A172 (cell line): ENCODE measurements at places on chromosomes 12 and 14. TPM values are rescaled to one million over a fixed set of nuclear protein-coding genes. Genes with fewer than 3 reads are reported as not detected.

KCNC2 gene
- total RNA-seq: not detected in 2 replicates

- no peak for DNase-seq
Observed at GRCh38 chr12:89815225-89815624, 106.6 kb upstream of the ATP2B1 start.

DNA sequence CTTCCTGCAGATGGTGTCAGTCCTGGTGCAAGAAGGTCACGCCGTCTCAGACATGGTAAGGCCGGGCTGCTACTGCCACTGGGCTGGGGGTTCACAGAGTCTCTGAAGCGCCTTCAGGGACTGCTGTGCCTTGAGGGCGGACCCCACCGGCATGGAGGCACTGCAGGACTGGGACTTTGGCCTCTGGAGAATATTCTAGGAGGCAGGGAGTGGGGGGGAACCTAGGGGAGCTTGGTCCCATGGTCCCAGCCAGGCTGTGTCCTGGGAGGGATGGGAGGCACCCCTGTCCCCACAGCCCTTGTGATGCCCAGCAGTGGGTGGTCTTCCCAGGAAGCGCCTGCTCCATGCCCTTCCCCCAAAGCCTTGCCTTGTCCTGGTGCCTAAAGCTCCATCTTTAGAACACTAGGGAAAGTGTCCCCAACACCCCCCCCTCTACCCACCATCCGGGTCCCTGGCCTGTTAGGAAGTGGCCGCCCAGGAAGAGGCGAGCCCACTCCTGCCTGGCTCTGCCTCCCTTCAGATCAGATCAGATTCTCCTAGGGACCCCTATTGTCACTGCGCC lies 1.5 kb downstream of the AMN start:
- no peak for DNase-seq

DNA sequence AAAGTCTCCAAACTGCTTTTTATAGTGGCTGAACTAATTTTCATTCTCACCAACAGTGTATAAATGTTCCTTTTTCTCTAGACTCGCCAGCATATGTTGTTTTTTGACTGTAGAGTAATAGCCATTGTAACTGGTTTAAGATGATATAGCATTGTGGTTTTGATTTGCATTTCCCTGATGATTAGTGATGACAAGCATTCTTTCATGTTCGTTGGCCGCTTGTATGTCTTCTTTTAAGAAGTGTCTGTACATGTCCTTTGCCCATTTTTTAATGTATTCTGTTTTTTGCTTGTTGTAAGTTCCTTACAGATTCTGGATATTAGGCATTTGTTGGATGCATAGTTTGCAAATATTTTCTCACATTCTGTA lies 404.9 kb downstream of the FLRT2 start:
- DNase-seq: peak; percentile 11
